ENCODE measurements at places on chromosomes 2 and 18.

DNA sequence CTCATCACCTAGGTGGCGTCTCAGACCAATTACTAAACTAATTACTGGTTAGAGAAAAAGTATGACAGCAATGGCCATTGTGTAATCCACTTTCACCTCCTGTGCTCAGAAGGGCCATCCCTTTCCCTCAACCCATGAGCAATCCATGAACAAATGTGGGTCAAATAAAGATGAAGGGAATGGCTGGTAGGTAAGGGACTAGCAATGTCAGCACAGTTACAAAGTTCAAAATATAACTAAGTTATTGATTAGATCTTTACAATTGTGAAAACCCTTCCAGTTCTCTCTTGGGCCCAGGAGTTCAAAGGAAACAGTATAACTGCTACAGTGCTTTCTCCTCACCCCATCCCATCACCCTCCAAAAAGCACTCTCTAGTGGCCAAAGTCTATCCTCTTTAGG, 98.3 kb downstream of the DTNA start:
- no peak for DNase-seq

GRCh38 chr2:129756276-129756675, 223.2 kb upstream of the RAB6C start:
- DNase-seq: no peak

GRCh38 chr2:199455545-199456382, 2.0 kb downstream of the SATB2 start:
- DNase-seq: no peak

DNA sequence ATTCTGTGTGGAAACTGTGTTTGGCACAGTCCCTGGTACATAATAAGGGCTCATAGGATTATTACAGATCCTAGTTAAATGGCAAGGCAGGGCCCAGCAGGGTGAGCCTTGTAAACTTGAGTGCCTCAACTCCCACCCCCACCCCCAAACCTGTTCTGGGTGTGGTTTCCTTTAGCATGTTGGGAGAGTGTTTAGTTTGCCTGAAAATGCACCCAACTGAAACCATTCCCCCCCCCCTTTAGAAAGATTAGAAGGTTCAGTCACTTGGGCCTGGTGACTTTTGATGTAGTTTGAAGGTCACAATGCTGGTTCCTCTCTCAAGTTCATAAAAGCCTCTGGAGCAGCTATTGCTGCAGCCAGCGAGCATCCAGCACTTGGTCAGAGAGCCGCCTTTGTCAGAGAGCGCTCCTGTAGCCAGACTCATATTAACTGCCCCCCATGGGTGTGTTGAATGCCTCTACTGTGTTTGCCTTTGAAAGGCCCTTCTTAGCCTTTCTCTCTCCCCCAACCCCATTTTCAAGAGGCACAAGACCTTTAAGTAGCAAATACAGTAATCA, 113.7 kb downstream of the SPTBN1 start:
- no peak for DNase-seq

GRCh38 chr2:236777408-236777807, 207.8 kb downstream of the ACKR3 start:
- no peak for DNase-seq

DNA sequence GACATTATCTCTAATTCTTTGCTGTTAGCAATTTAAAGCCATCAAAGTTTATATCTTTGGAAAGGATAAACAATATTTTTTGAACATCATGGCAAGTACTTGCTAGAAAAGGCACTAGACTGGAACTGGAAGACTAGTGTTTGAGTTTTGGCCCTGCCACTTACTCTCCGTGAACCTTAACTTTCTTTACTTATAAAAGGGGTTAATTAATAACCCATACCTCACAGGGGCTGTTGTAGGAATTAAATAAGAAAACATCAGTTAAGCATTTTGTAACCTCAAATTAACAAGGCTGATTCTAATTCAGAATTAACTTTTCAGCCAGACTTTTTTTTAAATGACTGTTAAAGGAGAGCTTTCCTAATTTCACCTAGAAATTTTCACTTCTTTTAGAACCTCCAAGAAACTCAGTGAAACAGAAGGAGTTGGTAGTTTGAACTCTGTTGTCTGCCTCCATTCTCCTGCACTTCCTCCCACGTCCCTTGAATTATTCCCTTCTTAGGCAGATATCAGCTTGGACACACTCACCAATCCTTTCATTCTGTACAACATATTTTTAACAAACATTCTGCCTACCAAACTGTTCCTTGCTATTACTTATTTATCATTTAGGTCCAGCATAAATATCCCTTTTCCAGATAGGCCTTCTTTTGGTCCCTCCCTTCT, 79.5 kb downstream of the COX7A2L start:
- DNase-seq: no peak

DNA sequence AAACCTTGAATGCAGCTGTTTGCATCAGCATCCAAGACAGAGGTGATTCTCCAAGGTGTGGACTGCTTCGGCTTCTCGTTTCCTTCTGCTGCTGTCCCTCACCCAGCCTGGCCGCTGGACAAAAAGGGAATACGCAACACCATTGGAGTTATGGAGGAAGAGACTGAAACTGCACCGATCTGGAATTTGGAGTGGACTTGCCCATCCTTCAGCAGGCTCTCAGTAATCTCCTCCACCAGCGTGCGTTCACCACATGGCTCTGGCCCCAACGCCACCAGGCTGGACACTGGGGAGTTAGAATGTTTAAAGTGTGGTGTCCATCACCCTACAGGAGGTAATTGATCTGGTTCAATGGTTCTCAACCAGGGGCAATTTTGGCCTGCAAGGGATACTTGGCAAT, 41.4 kb upstream of the ID2 start:
- DNase-seq: no peak

- DNase-seq: no peak
Observed at GRCh38 chr2:36477746-36478145, 120.2 kb downstream of the FEZ2 start.

All from activated naive CD8-positive, alpha-beta T cell treated with anti-CD3 and anti-CD28 coated beads, Interleukin-2, amount 50 U/mL, for 16 hours (primary cell).